NCI-H2171 (cell line): ENCODE measurements at places on chromosomes 16 and 17.

GRCh38 chr17:32913593-32913992, 14.4 kb upstream of the TMEM98 start:
- no peak for DNase-seq

DNA sequence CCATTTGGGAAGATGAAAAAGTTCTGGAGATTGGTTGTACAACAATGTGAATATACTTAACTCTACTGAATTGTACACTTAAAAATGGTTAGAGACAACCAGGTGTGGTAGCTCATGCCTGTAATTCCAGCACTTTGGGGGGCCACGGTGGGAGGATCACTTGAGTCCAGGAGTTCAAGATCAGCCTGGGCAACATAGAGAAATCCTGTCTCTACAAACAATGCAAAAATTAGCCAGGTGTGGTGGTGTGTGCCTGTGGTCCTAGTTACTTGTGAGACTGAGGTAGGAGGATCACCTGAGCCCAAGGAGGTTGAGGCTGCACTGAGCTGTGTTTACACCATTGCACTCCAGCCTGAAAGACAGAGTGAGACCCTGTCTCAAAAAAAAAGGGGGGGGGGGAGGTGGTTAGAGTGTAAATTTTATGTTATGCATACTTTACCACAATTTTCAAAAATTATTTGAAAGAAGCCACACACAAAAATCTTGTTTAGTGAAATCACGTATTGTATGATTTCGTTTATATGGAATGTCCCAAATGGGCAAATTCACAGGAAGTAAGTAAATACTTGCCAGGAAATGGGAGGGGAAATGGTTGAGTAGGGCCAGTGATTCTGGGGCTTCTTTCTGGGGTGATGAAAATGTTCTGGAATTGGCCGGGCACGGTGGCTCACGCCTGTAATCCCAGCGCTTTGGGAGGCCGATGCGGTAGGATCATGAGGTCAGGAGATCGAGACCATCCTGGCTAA, 37.1 kb upstream of the AMZ2 start:
- no peak for DNase-seq

DNA sequence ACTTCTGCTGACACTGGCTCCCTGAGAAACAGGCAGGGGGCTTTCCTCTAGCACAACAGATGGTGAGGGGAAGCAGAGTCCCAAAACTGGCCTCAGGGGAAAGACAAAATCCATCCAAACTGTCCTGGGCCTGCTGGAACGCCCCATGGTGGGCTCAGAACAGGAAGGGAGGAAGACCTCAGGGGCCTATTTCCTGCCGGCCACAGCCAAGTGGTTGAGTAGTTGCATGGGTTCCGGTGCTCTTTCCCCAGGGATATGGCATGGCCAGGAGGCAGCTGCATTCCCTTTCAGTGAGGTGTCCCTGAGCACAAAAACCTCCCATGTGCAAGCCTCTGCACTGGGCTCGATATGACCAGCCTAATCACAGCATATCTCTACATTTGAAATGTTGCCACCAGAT, 303.0 kb upstream of the IRX5 start:
- no peak for DNase-seq

DNA sequence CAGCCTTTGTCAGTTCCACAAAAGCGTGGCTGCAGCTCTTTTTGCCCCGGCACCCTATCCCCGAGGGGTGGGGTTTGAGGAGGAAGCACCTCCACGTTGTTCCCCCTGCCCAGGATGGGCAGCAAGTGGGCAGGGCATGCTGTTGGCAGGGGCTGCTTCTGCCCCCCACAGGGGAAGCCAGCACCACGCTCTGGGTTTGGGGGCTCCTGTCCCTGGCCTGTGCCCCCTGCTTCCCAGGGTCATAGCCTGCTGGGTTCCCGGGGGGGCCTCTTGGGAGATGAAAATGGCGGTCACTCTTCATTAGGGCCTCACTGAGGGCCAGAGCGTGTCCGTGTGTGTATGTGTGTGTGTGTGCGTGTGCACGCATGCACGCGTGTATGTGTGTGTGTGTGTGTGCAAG, 22.8 kb downstream of the LASP1 start:
- no peak for DNase-seq

- no peak for DNase-seq
Observed at GRCh38 chr17:48162306-48162934, 54.9 kb downstream of the SNX11 start.

DNA sequence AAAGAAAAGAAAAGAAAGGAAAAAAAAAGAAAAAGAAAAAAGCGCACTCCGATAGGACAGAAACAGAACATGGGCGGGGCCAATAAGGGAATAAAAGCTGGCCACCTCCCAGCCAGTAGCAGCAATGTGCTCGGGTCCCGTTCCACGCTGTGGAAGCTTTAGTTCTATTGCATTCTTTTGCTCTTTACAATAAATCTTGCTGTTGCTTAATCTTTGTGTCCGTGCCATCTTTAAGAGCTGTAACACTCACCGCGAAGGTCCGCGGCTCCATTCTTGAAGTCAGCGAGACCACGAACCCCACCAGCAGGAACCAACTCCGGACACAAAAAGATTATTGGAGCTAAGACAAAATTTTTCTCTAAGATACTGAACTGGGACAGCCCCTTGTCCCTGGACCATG, 3.1 kb upstream of the ARL5C start:
- DNase-seq, result no peak

DNA sequence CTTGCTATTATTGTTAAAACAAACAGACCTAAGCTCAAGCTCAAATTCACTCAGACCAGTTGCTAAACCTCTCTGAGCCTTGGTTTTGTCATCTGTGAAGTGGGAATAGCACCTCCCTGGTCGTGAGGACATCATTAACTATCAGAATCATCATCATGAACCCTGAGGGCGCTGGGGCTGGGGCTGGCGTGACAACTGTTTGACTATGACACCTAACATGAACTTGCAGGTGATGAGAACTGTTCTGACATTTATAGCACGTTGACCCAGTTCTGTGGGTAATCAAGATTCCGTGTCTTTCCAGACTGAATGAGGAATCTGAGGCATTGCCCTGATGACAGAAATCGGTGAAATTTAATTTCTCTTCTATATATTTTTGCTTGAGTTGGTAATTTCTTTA, 71.3 kb upstream of the CDH5 start:
- DNase-seq, result no peak

DNA sequence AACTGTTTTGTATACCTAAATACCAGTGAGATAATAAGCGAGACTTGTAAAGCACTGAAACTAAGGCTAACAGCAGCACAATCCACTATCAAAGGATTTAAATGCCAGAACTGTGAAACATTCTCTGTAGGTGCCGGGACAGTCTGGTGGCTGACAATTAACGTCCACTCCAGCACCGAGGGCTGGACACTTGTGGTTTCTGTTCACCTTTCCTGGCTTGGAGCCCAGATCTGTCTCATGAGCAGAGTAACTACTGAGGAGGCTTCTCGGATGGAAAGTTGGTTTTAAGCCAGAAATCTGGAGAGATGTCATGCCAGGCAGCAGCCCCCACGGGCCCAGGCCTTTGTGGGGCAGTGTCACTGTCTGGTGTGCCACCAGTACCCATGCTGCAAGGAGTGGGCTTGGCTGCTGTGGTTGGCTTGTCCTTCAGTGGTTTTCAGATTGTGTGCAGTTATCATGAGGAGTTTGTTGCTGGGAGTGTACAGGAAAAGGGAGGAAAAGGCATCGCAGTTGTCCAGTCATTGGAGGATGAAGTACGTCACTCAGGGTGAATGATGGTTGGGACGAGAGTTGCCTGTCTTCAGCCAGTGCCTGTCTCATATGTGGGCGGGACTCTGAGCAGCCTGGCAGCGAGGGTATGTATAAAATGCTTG, 35.5 kb downstream of the UBN1 start:
- DNase-seq, result no peak

DNA sequence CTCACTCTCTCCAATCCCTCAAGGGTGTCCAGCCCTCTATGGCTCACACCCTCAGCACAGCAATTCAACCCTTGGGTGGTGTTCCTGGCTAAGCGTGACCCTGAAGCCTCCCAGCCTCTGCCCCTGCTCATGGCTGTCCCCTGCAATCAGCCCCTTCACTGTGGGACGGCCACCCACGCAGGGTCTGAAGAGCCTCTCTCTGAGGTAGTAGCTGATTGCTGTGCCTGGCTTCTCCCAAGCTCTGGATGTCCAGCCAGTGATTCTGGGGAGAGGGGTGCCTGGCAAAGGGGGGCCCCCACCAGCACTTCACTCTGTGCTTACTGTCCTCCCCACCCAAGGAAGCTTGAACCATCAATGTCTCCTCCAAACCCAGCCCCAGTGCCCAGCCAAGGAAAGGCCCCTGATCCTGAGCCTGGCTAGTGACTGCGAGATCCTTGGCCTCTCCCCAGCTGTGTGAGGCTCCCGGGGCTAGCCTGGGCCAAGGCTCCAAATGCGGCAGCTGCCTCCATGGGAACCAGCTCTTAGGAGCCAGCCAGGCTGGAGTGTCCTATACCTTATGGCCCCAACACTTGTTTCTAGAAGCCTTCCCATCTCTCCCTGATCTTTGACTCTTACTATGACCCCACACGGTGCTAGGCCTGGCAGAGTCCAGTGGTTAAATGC, 9.9 kb downstream of the MTSS2 start:
- no peak for DNase-seq

GRCh38 chr17:47675380-47676198, 18.4 kb upstream of the TBKBP1 start:
- DNase-seq, result no peak

GRCh38 chr17:79192503-79193351, 118.1 kb downstream of the ENGASE start:
- no peak for DNase-seq

DNA sequence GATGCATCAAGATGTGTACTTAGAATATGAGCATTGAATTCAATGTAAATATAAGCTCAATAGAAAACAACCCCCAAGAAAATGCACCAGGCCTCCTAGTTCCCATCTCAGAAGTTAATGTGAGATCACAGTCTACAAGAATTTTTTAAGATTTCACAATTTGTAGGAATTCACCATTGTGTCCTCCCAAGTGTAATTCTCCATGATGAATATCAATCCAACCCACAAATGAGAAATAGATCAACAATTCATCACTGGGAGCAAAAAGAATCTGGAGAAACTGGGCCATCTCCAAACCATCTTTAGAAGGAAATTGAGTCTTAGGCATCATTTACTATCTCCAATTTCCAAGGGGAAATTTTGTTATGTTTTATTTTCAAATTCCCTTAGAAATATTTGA, 310.5 kb upstream of the GOT2 start:
- no peak for DNase-seq

DNA sequence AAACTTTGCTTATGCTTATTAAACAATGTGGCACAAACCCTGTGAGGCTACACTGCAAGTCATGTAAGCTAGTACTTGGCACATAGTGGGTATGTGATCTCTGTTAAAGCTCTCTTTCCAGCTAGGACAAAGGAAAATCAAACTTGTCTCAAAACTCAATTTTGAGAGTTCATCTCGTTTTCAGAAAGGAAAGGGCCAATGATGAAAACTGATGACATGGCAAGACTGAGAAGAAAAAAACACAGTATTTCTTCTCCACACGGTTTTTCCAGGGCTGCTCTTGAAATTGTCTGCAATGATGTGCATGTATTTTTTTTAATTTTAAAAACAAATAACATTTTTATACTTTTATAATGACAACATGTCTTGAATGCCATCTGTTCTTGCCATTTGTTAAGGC, 389.8 kb downstream of the CA10 start:
- DNase-seq, result no peak

- DNase-seq, result no peak
Observed at GRCh38 chr17:68497885-68498319, 14.3 kb upstream of the PRKAR1A start.

DNA sequence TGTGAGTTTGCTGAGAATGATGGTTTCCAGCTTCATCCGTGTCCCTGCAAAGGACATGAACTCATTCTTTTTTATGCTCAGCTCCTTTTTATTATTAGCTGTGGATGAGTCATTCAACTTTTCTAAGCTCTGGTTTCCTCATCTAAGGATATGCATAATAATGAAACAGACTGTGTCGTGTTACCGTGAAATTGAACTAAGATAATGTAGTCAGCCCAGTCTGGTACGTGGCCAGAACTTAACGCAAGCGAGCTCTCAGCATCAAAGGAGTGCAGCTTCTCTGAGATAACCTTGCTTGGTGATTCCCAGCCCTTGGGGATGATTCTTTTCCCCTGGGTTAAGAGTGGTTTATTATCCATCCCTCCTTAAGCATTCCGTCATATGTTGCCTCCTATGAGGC, 454.3 kb upstream of the EEF2KMT start:
- DNase-seq, result no peak

- DNase-seq, result no peak
Observed at GRCh38 chr16:2083409-2083808, 35.6 kb downstream of the TSC2 start.

- DNase-seq, result peak; percentile 56
Observed at GRCh38 chr17:74920642-74921025, 2.4 kb downstream of the USH1G start.

DNA sequence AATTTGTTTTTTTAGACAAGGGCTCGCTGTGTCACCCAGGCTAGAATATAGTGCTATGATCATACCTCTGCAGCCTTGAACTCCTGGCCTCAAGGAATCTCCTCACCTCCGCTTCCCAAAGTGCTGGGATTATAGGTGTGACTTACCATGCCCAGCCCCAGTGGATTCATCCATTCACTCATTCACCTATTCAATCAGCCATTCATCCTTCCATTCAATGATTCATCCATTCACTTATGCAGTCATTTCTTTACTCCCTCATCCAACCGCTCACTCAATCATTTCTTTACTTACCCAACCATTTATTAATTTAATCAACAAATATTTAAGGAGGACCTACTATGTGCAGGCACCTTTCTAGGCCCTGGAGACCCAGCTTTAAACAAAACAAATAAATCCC, 25.7 kb downstream of the DEXI start:
- no peak for DNase-seq

- DNase-seq, result no peak
Observed at GRCh38 chr16:66948134-66948836, 12.8 kb upstream of the CES3 start.

- no peak for DNase-seq
Observed at GRCh38 chr17:48604770-48605329, at the start of gene HOXB6. TSS of gene HOXB6 (minus strand) at chr17:48604986. CDS start at chr17:48598150, 6,836 bp downstream.

DNA sequence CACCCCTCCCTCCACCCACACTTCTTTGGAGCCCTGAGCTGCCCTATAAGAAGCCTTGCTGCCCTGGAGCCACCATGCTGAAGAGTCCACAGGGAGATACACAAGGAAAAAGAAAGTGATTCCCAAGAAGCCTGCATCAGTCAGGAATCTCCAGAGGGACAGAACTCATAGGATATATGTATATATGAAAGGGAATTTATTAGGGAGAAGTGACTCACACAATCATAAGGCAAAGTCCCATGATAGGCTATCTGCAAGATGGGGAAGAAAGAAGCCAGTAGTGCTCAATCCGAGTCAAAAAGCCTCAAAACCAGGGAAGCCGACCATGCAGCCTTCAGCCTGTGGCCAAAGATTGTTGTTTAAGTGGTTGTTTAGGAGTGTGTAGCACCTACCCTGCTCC, 87.9 kb downstream of the TMEM114 start:
- DNase-seq, result no peak

GRCh38 chr17:62702746-62703260, 75.3 kb downstream of the MRC2 start:
- DNase-seq, result no peak

- no peak for DNase-seq
Observed at GRCh38 chr17:18318117-18318516, 3.0 kb downstream of the SMCR8 start.
